ENCODE measurements at places on chromosomes 2 and 18.

GRCh38 chr2:54586062-54586461 is 129.9 kb downstream of the SPTBN1 start:
- no peak for DNase-seq

- no peak for DNase-seq
Observed at GRCh38 chr2:143877876-143878530, 641.9 kb downstream of the ZEB2 start.

GRCh38 chr18:55351980-55352714 is 235.8 kb downstream of the TCF4 start:
- DNase-seq = no peak

GRCh38 chr2:200788121-200788718 is 23.5 kb upstream of the BZW1 start:
- no peak for DNase-seq

DNA sequence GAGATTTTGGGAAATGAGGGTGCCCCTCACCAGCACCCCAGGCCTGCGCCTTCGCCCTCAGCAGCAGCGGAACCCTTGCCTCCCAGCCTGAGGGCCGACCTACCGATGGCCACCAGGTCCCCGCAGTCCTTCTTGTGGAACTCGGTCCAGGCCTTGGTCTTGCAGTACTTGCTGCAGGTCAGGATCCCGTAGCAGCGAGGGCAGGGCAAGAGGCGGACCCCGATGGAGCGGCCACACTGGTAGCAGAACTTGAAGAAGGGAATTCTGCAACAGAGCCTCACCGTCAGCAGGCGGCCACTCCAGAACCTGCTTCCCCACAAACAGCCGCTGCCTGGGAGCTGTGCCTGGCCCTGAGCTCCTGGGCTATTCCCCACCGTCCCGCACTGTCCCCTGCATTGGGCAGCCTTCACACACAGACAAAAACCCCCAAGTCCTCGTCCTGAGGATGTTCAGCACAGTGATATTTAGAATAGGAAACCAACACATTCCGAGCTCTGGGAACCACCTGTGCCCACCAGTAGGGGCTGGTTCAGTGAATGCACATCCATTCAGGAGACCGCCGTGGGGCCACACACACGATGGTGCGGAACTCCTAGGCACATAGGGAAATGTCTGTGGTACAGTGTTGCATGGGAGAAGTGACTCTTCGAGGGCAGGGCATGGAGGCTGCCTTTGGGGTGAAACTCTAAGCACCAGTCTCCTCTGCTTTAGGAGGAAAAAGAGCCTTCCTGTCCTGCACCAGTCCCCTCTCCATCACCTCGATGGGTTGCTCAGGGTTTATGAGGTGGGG is 45.6 kb downstream of the GPC1 start:
- no peak for DNase-seq

DNA sequence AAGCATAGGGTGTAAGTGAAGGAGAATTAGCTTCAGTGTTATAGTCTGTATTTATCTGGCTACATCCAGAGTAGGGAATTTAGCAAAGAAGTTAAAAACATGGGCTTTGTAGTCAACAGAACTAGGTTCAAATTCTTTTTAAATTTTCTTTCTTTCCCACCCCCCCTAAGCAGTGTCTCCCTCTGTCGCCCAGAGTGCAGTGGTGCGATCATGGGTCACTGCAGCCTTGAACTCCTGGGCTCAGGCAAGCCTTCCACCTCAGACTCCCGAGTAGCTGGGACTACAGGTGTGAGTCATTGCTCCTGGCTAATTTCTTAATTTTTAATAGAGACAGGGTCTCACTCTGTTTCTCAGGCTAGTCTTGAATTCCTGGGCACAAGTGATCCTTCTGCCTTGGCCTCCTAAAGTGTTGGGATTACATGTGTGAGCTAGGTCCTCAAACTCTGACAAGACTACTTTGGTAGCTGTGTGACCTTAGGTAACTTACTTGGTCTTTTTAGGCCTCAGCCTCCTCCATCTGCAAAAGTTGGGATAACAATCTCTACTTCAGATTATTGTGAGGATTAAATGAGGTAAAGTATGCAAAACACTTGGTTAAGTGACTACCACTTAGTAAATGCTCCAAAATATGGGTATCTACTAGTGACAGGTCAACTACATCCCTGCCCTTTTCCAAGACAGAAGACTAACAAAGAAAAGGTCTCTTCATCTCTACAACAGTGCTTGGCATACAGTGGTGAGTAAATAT is 17.8 kb downstream of the DOK1 start:
- no peak for DNase-seq

DNA sequence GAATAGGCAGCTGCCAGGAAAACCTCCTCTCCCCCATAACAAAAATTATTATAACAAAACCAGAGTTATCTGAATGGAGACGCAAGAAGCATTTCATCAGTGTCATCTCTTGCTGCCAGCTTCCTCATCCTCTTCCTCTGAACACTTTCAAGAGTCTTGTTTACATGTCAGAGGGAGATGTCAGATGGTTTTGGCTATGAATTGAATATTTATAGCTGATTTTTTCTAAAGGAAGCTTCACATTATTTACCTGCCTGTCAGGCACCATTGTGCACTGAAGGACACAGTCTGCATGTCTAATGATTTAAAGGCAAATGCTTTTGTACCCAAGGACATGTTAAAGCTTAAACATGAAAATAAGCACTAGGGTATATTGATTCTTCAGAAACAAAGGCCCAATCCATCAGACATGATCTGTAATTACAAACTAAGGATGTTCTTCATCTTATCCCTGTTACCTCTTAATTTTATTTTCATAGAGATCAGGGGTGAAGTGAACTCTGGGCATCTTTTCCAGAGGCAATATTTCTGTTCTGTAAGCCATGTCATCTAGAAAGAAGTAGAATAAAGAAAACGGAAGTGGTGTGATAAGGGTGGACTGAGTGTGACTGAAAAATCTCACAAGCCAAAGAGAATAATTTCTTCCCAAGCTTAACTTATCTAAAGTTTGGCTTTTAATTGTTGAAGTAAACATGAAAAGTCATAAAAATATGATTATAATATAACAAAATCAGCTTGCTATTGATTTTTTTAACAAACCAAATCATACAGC is 168.7 kb downstream of the ANKRD44 start:
- DNase-seq = no peak

DNA sequence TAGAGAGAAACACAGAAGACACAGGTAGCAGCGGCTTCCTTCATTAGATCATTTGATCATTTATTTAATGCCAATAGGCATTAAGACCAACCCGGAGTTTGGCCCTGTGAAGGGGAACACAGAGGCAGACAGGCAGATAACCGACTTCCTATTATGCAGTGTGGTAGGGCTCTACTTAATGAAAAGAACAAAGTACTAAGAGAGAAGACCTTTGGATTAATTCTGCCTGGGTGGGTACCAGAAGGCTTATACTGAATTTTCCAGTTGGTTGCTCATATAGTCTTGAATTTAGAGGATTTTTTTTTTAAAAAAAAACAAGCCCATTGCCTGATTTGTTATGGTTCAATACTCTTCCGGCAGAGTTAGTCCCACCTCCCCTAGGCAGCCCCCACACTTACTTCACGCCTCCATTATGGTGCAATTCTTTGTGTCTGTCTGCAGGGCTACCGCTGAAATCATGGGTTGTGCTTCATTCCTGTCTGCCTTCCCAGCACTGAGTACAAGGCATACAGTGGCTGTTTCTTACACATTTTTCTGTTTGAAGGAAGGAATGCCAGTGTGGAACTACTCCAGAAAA is 244.3 kb upstream of the APCDD1 start:
- no peak for DNase-seq

- DNase-seq = no peak
Observed at GRCh38 chr18:340044-340443, 72.2 kb upstream of the THOC1 start.

DNA sequence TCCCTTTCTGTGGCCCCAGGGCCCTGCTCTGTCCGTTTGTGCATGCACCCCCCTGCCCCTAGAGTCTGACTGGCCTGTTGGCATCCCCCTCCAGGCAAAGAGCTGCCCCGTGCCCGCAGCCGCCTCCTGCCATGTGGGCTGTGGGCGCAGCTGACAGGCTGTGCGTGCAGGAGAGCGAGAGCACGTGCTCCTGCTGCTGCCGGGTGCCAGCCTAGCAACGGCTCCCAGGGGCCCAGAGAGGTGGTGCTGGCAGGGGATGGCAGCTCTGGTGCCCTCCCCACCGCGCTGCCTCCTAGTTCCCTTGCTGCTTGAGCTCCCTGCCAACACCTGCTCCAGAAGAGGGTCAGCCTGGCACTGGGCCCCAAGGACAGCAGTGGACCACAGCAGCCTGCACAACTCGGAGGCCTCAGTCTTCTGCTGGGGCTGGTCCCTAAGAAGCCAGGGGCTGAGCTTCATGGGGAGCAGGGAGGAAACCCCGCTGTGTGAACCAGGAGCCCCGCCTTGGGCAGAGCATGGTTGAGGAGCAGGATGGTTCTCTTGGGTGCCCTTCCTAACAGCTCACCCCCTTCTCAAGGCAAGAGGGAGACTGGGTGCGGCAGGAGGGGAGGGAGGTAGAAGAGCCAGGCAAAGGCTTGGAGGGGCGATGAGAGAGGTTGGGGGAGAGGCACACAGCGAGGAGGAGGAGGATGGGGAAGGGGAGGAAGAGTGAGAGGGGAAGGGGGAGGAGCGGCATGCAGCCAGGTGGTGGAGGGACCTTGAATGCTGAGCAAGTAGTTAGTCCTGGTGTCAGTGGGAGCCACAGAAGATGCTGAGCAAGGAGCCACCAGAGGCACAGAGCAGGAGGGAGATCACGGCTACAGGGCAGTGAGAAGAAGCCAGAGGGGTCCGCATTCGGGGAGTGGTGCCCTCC is 23.8 kb upstream of the PTMA start:
- DNase-seq = no peak

GRCh38 chr2:9474361-9475057 is at the start of gene IAH1:
Gene IAH1, plus strand, starts transcription at chr2:9474551. Its CDS starts 16 bp downstream, at chr2:9474567.
- DNase-seq = peak; percentile 29

DNA sequence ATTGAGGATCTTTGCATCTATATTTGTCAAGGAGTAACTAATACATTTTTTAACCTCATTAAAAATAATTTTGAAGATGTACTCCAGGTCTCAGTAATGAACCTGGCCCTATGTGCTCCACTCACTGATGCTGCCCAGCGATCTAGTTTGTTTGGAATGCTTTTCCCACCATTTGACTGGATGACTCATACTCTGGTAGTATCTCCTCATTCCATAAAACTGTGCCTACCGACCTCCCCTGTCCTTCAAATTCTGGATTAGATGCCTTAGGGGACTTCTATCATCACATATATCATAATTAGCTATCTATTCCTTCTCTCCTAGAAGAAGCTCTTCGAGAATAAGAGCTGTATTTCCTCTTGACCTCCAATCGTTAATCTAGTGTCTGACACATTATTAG is 83.8 kb downstream of the FAM117B start:
- no peak for DNase-seq

DNA sequence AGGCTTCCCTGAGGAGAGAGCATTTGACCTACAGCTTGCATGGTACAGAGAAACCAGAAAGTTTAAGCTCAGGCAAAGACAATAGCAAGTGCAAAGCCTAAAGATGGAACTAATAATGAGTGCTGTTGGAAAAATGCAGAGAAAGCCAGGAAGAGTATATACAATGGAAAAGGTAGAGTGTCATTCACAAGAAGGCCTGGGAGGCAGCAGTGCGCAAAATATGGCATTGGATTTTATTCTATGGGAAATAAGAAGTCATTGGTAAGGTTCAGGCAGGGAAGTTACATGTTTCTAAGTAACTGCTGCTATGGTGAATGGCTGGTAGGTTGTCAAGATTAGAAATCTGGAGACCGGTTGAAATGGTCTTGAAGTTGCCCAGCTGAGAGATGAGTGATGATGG is 2167.3 kb upstream of the CELF4 start:
- DNase-seq = no peak

DNA sequence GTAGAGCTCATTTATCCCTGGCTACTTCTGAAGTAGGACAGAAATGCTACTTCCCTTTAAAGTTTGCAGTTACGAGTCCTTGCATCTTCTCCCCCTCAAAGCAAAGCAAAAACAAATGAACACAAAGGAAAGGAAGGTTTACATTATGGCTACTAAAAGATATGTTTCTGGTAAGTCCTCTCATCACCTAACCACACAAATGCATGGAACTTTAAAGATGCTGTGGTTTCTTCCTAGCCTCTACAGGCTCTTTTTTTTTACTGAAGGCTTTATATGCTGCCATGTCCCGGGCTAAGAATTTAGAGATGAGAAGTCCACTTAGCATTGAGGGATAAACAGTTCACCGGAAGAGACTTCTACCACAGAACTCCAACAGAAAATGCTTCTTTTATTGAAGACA is 291.2 kb downstream of the SS18 start:
- DNase-seq = no peak

DNA sequence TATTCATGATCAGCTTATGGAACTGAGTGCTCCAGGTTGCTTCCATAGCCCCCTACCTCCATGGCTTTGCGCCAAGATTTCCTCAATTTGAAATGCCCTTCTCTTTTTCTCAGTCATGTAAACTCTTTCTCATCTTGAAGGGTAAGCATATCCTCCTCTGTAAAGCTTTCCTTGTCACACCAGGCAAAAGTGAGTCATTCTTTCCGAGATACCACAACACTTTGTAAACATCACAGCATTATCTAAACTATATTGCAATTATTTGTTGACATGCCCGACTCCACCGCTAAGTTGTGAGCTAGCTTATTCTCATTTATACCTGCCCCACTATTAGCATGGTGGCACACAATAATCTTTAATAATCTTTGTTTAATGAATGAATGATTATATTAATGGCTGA is 419.5 kb upstream of the CHST9 start:
- no peak for DNase-seq

- no peak for DNase-seq
Observed at GRCh38 chr18:28065031-28065792, 111.7 kb downstream of the CDH2 start.

GRCh38 chr2:33321236-33321771 is 155.1 kb upstream of the RASGRP3 start:
- DNase-seq = no peak

DNA sequence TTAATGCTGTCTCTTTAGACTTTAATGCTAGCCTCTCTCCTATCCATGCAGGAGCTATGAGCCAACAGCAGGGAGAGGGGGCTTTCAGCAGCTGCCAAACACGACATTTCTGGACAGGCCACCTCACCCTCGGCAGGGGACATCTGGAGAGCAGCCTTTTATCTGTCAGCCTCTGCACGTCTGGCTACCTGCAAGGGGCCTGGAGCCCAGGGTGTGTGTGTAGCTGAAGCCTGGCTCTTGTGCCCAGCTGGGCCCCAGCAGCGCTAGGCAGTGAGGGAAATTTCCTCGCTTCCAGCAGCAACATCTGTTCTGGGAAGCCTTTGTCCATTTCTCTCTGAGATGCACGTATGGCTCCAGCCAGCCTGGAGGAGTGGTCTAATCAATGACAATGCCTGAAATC is 728.7 kb upstream of the ID2 start:
- DNase-seq = no peak
